ENCODE measurements at places on chromosomes 1 and 21.

- DNase-seq = peak; percentile 52
Observed at GRCh38 chr1:158121604-158122254, 59.0 kb upstream of the CD1D start.

DNA sequence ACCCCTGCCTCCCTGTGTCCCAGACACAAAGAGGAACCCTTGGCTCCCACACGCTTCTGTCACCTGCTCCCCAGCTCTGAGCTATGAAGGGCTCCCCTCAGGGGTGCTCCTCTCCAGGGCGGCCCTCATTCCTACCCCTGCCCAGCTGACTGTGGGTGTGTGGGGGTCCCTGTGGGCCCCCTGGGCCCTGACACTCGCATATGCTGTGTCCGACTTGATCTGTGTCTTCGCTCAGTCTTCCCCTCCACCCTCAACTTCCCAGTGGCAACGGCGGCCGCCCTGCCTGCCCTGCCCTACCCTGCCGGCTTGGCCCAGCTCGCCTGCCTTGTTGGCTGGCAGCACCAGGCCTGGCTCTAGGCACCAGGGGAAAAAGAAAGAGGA, 1.2 kb downstream of the KCNQ4 start:
- DNase-seq = no peak

- no peak for DNase-seq
Observed at GRCh38 chr1:18828224-18828623, 31.2 kb downstream of the TAS1R2 start.

GRCh38 chr1:16443975-16444770, 3.6 kb downstream of the NECAP2 start:
- DNase-seq = no peak

- DNase-seq = no peak
Observed at GRCh38 chr1:165306543-165307434, 49.7 kb downstream of the LMX1A start.

DNA sequence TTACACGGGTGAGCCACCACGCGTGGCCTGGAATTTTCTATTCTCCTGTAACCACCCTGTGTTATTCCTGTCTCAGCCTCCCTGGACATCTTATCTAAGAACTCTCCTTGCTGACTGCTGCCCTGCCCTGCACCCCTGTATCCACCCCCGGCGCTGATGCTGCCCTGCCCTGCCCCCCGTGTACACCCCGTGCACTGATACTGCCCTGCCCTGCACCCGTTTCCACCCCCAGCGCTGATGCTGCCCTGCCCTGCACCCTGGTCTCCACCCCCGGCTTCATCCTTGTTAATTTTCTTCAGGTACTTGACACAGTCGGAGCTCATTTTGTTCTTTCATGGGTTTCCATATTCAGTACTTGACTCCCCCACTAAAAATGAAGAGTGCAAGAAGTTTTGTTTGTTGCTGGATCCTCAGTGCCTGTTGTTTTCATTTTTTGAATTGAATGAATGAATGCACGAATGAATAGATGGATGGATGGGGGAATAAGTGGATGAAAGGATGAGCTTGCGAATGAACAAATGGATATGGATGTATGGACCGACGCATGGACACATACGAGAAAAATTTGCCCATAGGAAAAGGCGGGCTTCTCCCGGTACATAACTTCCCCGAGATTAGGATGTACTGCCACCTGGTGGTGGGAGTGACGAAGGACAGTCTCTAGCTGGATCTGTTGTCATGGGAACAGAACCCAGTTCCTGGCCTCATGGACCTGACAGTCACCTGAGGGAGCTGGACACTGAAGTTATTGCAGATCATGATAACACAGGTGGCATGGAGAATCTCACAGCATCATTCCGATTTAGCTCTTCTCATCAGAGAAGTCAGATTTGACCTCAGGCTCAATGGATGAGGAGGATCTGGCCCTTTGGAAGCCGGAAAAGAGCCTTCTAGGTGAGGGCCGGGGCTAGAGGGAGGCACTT, 14.9 kb downstream of the AADACL4 start:
- peak; percentile 67 for DNase-seq

DNA sequence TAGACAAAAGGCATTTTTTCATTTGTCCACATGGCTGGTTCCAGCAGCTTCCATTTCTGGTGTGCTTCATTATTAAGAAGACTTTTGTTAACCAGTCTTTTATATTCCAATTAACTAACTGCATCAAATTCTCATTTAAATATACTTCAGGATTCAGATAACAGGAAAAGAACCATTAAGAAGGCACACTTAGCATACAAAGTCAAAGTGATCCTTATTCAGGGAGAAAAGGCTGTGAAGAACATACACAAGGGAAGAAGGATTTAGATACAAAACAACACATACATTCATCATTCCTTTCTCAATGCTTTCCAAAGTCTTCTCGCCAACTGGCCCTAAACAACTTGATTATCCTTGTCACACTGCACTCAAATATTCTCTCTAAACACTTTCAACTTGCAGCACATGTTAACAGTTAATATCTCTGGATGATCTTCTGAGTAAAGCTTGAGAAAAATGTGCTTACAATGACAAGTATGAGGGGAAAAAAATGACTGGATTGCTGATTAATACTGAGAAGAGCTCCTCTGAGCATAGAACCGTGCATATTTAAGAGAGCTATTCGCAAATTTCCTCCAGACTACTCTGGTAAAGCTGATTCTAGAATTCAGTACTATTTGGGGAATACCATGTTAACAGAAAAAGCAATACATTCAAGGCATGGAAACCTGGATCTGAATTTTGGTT, 225.2 kb upstream of the TNR start:
- DNase-seq = no peak

GRCh38 chr1:53122961-53123413, 19.5 kb downstream of the SLC1A7 start:
- DNase-seq = no peak

DNA sequence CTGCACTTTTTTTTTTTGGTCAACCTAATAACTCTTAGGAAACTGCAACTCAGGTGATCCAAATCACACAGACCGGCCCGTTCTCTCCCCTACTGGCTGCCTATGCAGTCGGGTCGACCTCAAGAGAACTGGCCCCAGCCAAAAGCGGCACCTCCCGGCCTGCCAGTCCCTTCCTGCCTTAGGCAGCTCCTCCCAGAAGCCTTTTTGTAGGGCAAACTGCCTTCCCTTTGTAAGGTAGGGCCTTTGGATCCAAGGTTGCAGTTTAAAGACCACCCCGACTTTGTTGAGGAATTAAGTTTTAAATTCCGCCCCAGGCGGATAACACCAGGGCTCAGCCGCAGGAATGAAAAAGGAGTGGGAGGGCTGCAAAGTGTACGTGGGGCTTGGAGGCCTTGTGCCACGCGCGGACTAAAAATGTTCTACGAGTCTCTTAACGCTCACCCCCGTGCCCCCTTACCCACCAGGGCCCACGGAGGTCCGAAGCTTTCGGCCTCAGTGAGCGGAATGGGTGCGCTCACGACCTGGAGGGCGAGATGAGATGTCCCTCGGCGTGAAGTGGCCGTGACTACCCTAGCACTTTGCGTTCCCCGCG, 642 bp upstream of the ST3GAL3 start:
- DNase-seq = peak; percentile 19

- no peak for DNase-seq
Observed at GRCh38 chr1:203638950-203639349, 12.3 kb downstream of the ATP2B4 start.

DNA sequence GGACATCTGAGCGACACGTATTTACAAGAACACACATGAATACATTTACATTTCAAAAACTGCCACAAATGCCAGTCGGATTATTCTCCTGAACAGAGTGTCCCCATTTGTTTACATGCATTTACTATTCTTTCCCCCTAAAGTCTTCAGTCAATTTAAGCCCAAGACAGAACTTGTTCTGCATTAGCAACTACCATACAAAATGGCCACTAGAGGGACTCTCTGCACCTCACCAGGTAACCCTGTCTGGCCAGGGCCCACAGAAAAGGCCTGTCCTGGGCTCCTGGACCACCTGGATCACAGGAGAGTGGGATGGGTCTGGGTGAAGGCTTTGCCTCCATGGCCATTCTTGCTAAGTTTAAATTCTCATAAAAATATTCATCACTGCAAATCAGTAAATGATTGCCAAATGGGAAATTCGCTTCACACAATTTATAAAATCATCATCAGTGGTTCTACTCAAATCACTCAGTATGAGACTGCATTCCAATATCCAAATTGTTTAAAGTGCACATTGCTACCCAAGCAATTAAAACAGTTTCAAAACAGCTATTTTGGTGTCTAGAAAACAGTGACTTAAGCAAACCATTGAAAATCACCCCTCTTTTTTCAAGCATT, 12.5 kb upstream of the GUCA2A start:
- DNase-seq = peak; percentile 39

DNA sequence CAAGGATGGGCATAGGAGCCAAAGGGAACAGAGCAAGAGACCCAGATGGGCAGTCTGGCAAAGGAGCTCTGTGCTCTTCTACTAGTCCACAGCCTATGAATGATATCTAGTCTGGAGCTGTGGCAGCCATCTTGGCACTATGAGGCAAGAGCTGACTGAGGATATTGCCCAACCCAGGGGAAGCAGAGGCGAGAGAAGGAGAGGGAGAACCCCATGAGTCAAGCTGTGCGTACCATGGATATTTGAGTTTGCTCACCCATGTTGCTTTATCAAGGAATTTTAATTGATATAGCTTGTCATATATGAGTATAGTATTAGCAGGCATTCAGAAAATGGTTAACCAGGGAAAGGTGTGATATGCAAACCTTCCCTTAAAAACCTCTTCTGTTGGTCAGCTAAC, 420.9 kb downstream of the PRDM2 start:
- DNase-seq = peak; percentile 69

- DNase-seq = no peak
Observed at GRCh38 chr1:8379513-8380186, 61.7 kb downstream of the SLC45A1 start.
